ENCODE measurements at places on chromosomes 4 and X.
A peak's percentile ranks its signal among the peaks of the same experiment; 100 is the strongest.

DNA sequence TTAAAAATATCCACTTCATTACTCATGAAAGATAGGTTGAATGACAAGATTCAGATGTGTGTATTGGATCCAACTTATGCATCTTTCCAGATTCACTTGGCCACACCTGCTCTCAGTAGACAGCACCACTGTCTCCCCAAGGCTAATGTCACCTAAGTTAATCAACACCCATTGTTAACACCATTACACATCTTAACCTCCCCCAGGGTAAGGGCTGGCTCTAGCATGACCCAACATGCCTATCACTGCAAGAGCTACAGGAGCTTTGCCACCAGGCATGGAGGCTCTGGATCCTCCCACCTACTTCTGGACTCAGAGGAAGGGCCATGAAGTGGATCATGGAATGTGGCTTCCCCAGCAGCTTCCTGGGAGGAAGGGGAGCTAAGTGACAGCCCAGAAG is 32.8 kb upstream of the LSM6 start:
- DNase-seq, result no peak

- DNase-seq, result no peak
Measured at GRCh38 chr4:74092957-74093356, 6.0 kb downstream of the CXCL2 start.

- no peak for DNase-seq
Measured at GRCh38 chr4:21102667-21103066, 402.4 kb downstream of the PACRGL start.

DNA sequence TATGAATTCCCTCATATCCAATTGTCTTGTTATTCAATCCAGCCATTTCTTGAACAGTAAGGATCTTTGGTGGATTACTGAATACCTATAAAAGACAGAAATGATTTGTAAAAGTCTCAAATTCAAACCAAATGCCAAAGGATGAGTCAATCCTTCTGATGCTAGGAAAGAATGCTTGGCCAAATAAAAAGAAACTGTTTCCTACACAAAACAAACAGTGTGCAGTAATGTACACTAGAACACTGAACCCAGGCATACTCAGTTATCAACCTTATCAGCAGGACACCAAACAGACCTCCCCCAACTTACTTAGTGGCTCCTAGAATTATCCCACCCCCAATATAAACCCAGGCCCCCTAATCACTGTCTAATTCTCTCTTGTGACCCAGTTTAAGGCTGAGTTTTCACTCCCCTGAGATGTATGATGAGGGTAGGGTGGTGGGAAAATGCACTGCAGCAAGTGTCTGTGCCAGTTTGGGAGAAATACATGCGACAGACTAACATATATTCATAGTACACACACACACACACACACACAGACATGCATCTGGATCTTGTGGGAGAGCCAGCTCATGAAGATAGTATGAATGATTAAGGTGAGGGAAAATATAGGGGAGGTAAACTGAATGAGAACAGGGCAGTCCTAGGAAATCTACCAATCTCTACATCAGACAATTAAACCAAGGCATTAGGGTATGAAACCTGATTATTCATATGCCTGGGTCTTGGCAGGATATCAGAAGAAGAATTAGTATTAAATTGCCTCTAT is 35.0 kb downstream of the CLDN2 start:
- DNase-seq, result no peak

DNA sequence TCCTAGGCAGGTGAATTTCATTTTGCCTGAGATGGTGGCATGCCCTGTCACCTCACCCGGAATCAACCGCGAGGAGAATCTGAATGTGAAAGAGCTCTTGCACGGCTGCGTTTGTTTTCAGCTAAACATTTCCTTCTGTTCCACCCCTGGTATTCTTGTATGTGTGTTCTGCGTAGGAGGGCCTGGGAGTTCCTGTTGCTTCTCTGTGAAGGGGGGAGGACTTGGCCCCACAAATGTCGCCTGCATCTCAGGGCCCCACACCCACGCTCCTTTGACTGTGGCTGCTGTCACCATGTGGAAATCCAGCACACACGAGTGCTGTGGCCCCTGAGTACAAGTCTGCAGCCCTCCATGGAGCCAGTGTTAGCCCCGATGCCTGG is 45.8 kb upstream of the CLCN4 start:
- DNase-seq, result peak; percentile 26

DNA sequence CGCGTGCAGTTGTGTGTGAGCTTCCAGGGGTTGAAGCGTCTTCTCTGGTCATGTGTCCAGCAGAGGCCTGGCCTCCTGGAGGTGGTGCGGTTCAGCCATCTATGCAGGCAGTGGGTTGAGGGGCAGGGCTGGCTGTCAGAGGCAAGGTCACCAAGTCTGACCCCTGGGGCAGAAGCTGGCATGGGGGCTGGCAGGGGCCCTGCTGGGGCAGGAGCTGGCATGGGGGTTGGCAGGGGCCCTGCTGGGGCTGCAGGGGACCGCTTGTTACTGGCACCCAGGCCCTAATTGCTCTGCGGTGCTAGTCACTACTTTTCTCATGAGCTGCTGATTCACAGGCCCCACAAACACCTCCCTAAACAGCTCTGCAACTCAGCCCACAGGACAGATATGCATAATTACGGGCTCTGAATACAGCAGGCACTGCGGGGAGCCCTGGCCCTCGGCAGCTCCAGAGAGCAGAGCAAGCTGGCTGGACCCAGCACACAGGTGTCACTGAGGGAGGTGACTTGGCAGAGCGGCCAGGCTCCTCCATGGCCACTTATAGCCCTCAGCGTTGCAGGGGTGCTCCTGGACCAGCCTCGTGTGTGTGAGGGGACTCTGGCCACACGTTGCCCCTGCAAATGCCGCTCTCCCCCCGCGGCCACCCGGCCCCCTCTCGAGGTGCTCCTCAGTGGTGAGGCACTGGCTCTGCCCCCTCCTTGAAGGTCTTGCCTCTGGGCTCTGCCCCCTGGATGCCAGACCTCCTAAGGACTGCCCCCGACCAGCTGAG is 32.7 kb downstream of the CPLX1 start:
- no peak for DNase-seq

- no peak for DNase-seq
Measured at GRCh38 chr4:40418430-40419230, 83.5 kb downstream of the CHRNA9 start.

DNA sequence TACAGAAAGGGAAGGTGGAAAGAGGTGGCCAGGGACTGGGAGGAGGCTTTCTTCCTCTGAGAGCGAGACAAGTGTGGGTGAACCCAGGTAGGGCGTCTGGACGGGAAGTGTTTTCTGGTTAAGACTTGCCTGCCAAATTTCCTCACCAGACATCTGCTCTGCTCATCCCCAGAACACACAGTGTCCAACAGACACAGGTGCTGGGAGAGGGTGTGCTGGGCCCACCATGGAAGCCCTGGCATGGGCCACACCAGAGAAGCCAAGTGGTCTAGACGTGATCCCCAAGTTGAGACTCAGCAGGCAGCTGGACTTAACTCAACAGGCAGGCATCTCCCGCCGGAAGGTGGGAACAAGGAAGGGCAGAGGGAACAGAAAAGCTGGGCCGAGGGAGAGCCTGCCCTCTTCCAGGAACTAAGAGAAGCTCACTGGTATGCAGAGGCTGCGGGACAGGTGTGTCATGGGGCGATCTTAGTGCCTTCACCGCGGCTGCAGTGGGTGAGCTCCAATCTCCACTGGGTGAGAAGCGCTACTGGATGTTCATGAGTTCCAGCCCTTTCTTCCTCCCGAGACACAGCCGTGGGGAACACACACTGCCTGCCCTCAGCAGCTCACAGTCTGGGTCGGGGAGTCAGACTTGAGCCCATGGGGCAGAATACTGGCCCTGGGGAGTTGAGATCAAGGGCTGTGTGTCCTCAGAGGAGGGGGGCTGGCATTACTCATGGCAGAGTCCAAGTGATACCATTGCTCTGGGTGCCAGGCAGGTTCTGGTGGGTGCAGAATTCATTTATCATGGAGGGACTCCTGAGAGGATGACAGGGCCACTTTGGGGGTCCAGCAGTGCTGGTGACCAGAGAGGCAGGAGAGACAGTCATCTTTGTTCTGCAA is 110.2 kb downstream of the CPZ start:
- no peak for DNase-seq

DNA sequence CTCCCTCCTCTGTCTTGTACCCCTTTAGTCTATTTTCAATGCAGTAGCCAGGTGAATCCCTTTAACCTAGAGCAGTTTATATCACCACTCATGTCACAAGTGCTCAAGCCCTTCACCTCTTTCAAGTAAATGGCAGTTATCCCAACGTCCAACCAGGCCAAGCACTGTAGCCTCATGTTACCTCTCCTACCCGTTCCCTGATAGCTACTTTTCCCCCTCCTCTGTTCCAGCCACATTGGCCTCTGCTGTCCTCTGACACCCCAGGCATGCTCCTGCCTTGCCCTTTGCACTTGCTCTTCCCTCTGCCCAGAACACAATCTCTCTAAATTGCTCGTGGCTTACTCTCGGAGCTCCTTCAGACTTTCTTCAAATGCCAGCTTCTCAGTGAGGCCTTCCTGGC is 15.2 kb downstream of the GUCY1B1 start:
- DNase-seq, result no peak

- DNase-seq, result peak; percentile 6
Measured at GRCh38 chr4:113603911-113604310, 157.6 kb downstream of the CAMK2D start.

- DNase-seq, result peak; percentile 61
Measured at GRCh38 chrX:100731441-100732281, at the start of gene SYTL4. Gene SYTL4 (minus strand): TSS chrX:100732121. CDS start chrX:100702037, 30,084 bp downstream.

DNA sequence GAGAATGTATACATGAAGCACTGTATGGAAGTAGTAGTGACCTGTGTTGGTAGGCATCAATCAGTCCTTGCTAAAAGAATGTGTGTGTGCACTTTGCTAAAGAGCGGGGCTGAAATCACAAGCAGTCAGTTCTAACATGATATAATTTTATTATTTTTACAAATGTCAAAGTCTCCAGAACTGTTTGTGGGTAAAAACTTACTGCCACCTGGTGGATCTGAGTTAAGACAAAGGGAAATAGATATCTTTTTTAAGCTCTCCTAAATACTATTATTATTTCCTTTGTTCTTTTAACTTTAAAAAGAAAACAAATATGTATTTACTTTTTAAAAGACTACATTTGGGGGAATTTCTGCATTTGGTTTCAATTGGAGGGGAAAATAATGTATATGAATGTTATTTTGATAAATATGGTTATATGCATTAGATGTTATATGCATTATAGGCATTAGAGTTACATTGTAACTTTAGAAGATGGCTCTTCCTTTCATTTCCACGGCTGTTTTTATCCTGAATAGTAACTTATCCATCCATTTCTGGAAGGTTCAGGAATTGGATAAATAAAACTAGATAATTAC is 7.8 kb upstream of the CLOCK start:
- DNase-seq, result peak; percentile 40

DNA sequence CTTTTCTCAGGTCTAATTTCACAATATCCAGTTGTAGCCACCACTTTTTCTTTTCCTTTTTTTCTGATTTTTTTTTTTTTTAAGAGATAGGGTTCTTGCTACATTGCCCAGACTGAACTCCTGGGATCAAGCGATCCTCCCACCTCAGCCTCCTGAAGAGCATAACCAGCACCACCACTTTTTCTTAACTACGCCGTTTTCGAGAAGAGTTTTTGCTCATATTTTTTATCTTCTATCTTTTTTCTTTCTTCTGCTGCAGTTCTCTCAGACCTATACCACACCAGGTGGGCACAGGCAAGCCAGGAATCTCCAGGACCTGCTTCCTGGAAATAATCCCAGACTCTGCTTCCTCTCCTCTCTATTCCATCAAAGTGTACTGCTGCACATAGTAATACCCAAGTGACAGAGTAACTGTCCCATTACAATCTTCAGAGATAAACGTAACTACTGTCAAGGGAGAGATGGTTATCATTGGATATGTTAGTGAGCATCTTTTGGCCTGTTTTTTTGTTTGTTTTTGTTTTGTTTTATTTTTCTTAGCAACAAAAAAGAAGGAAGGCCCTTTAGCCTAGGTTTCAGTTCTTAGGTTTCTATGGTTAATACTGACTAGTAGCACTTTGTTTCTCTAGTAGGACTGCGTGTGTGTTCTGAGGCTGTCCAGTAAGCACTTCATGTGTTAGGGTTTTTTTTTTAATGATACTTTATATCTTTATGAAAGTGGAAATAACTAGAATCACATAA is 59.2 kb upstream of the TXK start:
- no peak for DNase-seq

Measured in dermis microvascular lymphatic vessel endothelial cell (primary cell).